ENCODE measurements at places on chromosomes 2 and 18.

GRCh38 chr2:170354388-170354787, 176.4 kb downstream of the MYO3B start:
- no peak for DNase-seq

GRCh38 chr2:233464531-233465240, 101.9 kb downstream of the USP40 start:
- DNase-seq = no peak

GRCh38 chr2:70647873-70648481, 94.4 kb upstream of the TGFA start:
- DNase-seq = peak; percentile 42

DNA sequence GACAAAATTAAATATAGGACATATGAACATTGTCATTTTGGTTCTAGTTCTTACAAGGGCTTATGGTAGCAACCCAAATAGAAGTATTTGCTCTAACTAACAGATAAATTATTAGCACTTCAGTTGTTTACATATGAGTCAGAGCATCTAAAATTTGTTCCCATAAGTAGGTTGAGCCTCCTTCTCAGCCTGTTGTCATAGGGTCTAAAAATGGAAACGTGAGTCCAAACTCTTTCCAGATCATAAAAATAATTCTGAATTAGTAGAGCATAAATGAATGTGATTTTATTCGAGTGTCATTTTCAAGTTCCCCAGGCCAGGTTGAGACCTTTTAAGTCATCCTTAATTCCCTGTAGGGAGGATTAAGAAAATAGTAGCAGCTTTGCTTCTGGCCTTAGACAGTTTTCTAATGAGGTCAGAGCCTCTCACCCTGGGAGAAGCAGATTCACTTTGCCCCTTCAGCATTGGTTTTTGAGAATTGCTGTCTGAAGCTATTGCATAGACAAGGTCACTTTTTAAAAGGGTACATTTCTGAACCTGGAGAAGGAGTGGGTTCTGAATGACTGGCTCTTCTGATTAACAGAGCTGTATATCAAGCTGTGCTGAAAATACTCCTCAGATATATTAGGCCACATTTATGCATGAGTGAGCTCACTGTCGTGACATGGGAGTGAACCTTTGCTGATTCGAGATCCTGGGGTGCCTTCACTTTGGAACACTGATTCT, 164.3 kb downstream of the NEDD4L start:
- DNase-seq = no peak

DNA sequence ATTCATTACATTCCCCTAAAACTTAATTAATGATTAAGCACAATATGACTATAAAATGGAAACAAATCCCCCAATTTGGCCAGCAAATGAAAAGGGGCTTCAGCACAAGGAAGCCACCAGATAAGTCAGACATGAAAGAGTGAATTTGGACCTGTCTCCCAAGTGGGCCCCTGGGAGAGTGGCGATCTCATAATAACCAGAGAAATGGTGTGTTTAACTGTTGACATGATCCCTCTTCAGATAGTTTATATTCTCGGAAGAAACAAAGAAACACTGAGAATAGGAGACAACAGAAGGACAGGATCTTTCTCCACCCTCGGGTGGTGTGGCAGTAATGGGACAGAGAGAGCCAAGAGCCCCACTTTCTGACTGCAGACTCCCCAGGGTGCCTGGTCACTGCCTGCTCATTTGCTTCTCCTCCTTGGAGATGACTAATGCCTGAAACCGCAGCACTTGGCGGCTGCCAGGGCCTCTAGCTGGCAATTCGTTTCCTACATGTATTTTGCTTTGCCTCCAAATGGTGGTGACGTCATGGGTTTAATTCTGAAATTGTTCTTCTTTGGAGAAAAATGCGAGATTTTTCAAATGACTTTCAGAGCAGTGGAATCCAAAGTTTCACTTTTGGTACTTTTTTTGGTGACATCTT, 46.4 kb upstream of the SPP2 start:
- DNase-seq = no peak

DNA sequence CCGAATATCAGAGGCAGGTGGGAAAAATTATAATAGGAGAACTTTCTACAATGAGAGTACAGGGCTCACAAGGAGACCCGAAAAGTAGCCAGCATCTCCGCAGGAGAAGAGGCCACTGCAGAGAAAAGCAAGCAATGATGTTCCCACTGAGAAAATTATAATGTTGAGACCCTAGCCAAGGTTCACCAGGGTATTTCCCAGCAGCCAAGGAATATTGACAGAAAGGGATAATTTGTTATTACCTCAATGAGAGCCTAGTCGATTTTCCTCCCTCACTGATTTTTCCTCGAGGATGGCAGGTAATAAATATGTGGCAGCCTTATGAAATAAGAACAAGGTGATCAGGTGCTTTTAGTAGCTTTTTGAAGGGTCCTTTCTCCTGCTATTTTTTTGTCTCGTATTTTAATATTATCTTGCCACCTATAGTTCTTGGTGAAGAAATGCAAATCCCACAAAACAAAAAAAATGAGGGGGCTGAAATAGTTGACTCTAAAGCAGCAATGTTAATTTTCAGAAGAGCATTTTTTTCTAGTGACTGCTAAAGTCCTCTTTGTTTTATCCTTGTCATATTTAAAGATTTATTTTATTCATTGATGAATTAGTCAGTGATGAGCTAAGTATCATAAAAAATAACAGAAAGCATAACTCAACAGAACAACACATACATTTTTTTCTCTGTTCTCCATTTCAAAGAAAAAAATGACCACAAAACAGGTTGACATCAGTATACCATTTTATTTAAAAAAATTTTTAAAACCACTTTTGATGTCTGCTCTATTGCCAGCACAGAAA, 215.4 kb downstream of the KCNE4 start:
- DNase-seq = no peak

- DNase-seq = no peak
These were observed 90.1 kb downstream of the DPP4 start for GRCh38 chr2:161983866-161984265.

GRCh38 chr2:185161701-185162100, 563.4 kb downstream of the ZNF804A start:
- DNase-seq = no peak

- no peak for DNase-seq
These were observed 17.7 kb downstream of the SRSF7 start for GRCh38 chr2:38733300-38733971.

GRCh38 chr2:186348200-186348599, 137.9 kb upstream of the ZC3H15 start:
- no peak for DNase-seq

- DNase-seq = no peak
These were observed 40.5 kb downstream of the HS6ST1 start for GRCh38 chr2:128277961-128278681.

DNA sequence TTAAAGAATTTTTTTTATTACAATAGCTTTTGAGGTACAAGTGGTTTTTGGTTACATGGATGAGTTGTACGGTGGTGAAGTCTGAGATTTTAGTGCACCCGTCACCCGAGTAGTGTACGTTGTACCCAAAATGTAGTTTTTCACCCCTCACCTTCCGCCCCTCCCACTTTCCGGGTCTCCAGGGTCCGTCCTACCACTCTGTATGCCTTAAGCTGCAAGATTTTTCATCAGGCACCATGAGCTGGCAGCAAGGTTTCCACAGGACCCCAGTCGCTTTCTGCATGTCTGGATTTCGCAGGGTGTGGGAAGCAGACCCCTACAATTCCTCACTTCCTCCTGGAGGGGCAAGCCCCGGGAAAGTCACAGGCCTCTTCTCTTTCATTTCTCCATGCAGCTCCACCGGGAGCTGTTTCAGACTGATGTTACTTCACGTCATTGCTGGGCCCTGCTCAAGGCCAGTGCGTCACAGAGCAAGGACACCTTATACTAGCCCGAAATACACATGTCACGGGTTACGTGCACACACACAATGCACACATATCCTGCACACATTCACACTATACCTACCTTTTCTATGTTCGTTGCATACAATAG, 179.1 kb downstream of the ZFP36L2 start:
- DNase-seq = no peak

- DNase-seq = no peak
These were observed 246.4 kb upstream of the BOD1L2 start for GRCh38 chr18:56900195-56901094.

GRCh38 chr2:190927301-190927700, 46.7 kb downstream of the GLS start:
- no peak for DNase-seq

- no peak for DNase-seq
These were observed 289.4 kb upstream of the PXDN start for GRCh38 chr2:2033691-2034090.

GRCh38 chr2:137508739-137509384, 455.4 kb upstream of the HNMT start:
- DNase-seq = no peak

DNA sequence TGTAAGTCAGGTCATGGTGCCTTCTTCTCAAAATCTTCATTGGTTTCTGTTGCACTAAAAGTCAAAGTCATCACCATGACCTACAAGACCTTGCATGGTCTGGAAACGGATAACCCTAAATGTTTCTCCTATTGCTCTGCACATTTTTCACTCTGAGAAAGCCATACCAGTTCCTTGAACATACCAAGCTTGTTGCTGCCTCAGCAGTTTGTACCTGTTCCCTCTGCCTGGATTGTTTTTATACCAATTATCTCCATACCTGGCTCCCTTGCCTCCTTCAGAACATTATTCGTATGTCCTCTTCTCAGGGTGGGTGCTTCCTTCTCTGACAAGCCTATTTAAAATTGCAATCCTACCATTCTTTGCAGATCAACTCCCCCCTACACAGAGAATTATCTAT, 498.4 kb downstream of the DSC3 start:
- no peak for DNase-seq

DNA sequence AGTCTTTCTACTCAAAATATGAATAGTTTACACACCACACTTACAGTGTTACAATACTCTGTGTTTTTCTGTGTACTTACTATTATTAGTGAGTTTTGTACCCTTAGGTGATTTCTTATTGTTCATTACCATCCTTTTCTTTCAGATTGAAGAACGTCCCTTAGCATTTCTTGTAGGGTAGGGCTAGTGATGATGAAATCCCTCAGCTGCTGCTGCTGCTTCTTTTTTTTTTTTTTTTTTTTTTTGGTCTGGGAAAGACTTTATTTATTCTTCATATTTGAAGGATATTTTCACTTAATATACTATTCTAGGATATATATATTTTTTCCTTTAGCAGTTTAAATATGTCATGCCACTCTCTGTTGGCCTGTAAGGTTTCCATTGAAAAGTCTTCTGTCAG, 29.0 kb upstream of the SERPINB2 start:
- no peak for DNase-seq

DNA sequence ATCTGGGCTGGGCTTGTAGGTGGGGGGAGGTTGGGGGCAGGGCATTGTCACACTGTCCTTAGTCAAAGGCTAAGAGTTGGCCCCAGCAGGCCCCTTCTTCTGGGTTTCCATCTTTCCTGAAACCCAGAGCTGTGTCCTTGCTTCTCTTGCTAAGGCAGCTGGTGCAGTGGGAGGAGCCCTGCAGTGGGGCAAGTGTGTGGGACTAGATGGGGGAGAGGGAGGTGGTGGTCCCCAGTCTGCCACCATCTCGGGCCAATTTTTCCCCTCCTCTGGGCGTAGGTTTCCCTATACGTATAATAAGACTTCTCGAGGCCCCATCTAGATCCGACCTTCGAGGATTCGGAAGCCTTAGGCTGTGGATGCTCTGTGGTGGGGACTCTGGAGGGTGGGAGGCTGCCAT, 3.5 kb downstream of the KCNF1 start:
- DNase-seq = no peak

DNA sequence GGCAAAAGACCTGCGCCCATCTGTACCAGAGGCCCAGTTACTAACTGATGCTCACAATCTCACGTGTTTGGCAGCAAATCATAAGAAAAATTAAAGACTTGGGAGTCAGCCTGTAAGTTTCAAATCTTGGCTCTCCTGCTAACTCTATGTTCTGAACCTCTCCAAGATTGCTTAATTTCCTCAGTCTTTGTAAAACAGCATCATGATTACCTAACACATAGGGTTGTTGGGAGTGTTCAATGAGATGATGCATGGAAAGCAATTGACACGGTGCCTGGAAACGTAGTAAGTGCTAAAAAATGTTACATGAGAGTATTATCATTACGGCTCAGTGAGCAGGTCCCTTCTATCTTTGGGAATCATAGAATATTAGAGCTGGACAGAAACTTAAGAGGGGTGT, 497.6 kb upstream of the TCF4 start:
- no peak for DNase-seq

DNA sequence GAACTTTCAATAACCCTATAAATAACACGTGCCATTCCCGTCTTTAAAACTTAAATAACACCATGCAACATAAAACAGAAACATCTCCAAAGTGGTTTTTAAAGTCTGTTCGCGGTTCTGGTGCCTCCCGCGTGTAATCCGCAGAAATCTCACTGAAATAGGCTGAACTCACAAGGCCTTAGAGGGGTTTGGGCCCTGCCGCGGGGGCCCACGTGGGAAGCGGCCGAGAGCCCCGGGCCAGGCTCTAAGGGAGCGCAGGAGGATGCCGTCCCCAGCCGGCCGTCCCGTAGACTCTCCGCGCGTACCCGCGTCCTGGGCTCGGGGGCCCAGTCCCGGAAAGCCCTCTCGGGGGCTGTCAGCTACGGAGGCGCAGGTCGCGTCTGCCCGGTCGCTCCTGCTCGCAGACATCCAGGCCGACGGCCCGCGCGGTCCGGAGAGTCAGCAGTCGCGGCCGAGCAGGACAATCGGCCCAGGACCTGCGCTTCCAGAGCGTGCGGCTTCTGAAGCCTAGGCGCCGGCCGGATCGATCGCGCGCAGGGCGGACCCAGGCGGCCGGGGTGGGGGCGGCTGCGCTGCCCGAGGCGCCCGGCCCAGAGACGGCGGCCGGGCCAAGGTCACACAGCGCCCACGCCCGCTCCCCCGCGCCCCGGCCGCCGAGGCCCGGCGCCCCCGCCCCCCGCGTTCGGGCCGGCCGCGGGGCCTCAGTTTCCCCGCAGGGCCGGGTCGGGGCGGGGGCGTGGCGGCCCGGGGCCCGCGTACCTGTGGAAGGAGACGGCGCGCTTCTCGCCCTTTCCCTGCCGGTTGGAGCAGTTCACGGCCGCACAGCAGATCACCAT, 558 bp downstream of the THAP4 start:
- DNase-seq = peak; percentile 83

DNA sequence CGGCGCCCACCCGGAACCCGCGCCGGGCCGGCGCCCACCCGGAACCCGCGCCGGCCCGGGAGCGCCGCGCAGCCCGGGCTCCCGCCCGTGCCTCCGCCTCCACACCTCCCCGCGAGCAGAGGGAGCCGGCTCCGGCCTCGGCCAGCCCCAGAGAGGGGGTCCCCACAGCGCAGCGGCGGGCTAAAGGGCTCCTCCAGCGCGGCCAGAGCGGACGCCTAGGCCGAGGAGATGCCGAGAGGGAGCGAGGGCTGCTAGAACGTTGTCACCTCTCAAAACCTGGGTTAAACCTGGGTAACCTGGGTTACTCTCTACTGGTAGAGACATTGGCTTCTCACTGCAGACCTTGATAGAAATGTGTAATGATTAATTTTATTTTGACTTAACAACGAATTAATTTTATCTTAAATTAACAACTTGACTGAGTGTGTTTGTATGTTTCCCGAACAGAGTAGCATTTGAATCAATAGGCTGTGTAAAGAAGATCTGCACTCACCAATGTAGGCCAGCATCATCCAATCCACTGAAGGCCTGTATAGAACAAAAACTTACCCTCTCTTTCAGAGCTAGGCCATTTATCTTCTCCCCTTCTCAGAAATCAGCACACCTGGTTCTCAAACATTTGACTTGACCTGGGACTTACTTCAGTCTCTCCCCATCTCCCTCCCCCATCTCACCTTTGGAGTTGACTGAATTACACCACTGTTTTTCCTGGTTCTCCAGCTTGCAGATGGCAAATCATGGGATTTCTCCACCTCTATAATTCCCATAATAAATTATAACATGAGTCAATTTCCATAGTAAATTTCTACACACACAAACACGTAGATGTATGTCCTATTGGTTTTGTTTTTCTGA, 242.7 kb downstream of the ASXL3 start:
- no peak for DNase-seq

All from HuH-7.5 (cell line).